Activated CD8-positive, alpha-beta memory T cell treated with anti-CD3 and anti-CD28 coated beads for 24 hours (primary cell): ENCODE measurements at places on chromosomes 1 and 21.

- DNase-seq: no peak
Observed at GRCh38 chr1:91199988-91200387, 178.2 kb upstream of the ZNF644 start.

DNA sequence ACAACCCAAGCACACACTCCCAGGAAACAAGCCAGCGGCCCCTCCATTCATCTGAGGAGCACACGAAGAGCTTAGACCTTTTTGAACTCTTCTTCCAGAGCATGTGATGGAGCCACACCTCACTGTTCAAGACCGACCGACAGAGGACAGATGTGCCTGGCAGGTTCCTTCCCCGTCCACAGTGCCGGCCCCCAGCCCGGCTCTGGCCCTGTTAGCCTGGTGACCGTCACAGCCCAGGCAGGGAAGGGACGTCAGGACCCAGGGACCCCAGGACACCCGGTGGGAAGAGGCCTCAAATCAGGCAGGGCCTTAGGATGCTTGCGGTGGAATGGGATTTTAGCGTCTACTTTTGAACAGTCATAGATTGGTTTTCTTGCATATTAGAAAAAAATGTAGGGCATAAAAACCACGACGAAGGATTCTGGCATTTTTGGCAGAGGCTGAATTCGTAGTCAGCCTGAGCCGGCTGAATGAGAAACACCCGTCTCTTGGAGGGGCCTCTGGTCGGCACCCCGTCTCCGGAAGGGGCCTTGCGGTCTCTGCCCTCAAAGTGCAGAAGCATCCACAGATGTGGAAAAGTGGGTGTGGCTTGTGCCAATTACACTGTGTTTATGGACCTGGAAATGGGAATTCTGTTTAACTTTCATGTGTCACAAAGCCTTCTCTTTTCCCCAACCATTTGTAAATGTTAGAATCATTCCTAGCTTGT lies 79.3 kb downstream of the SIK1 start:
- DNase-seq: no peak

GRCh38 chr1:53653200-53653575 lies 85.8 kb downstream of the GLIS1 start:
- DNase-seq: no peak

DNA sequence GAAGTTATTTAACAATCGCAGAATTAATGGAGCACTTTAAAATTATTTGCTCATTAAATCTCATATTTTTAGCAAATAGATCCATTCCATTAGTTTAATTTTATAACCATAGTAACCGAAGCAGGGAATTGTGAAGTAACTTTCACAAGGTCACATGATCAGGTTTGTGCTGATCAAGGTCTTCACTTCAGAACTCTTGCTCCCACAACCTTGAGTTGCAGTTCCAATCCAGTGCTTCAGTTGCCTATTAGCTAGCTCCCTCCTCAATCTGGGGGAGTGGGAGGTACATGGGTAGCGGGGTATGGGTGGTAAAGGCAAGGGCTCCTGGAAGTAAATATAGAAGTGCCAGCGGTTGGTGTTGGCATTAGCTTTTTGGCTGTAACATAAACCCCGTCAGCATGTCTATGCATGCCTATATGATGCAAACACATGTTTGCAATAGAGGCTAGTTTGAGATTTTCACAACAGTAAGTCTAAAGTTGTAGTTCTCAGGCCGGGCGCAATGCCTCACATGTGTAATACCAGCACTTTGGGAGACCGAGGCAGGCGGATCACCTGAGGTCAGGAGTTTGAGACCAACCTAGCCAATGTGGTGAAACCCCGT lies 5.8 kb downstream of the ATP5IF1 start:
- no peak for DNase-seq

- no peak for DNase-seq
Observed at GRCh38 chr1:180053594-180054567, 99.3 kb downstream of the CEP350 start.
